ENCODE measurements at places on chromosomes 13 and 19. TPM values are rescaled to one million over a fixed set of nuclear protein-coding genes. Genes with fewer than 3 reads are reported as not detected.

Gene ANKRD27
- 28.4 TPM for total RNA-seq

- no peak overlapping the region for H3K4me3 ChIP-seq
- DNase-seq: no peak
- no peak overlapping the region for H3K27ac ChIP-seq
- peaks cover 50% of the 10 kb centered on the region for H3K36me3 ChIP-seq
Measured at GRCh38 chr19:3386447-3387234, 20.3 kb downstream of the NFIC start.

- no peaks in the 10 kb centered on the region for H3K36me3 ChIP-seq
- no peak overlapping the region for H3K4me3 ChIP-seq
- H3K27me3 ChIP-seq: no peaks in the 10 kb centered on the region
- no peak overlapping the region for H3K27ac ChIP-seq
Measured at GRCh38 chr13:84137292-84137691, 255.0 kb upstream of the SLITRK1 start.

DNA sequence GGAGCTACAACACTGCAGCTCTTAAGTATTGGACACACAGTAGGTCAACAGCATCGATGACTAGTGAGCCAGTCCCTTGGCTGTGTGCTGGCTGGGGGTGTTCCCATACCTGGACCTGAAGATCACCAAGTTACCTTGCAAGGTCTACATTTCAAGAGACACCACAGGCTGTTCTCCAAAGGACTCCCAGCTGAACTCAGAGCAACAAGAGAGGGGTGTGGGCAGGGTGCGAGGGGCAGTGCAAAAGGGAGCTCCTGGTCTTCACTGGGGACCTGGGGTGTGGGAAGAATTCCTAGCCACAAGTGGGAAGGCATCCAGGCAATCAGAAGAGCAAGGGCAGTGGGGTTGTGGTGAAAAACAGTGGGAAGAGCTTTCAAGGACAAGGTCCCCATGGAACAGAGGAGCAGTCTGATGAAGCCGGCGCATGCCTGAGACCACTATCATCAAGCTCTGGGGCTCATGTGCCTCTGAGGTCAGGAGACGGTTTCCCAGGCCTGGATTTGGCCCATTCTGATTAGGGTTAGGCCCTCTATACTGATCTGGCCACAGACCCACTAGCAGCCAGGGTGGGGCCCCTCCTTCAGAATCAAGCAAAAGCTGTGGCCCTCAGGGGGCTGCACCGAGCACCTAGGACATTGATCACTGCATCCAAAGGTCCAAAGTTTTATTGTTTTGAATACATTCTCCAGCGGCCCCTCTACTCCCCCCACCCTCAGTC, 4.7 kb upstream of the GSK3A start:
- no peak overlapping the region for H3K4me3 ChIP-seq
- H3K27me3 ChIP-seq: no peaks in the 10 kb centered on the region
- H3K4me1 ChIP-seq: peaks cover 34% of the 10 kb centered on the region
